ENCODE measurements at places on chromosomes 12 and 14.

GRCh38 chr14:95314609-95315008, 5.1 kb downstream of the CLMN start:
- DNase-seq = no peak

GRCh38 chr12:47551426-47551851, 154.4 kb downstream of the RPAP3 start:
- no peak for DNase-seq

DNA sequence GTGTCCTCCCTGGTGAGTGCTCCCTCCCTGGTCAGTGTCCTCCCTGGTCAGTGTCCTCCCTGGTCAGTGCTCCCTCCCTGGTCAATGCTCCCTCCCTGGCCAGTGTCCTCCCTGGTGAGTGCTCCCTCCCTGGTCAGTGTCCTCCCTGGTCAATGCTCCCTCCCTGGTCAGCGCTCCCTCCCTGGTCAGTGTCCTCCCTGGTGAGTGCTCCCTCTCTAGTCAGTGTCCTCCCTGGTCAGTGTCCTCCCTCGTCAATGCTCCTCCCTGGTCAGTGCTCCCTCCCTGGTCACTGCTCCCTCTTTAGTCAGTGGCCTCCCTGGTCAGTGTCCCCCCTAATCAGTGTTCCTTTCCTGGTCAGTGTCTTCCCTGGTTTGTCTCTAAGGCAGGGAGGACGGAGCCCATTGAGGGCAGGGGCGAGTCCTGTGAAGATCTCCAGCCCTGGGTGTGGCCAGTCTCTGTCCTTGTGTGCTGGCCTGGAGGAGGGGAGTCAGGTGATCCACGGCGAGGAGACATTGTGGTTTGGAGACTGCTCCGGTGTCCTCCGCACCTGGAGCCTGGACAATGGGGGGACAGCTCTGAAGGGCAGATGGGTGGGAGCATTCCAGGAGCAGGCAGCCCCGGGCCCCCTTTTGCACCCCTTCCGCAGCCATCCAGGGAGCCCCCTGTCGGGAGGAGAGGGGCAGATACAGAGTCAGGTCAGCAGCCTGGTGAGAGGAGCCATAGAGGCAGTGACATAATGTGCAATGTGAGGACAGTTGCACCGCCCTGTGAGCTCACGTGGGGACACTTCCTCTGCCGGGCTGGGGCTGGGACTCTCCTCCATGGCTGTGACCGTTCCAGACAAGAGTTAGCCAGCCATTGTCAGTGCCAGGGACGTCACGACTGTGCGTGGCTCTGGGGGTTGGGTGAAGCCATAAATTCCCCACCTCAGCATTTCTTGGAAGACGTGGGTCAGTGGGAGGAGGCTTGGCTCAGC, 93.4 kb downstream of the ADGRD1 start:
- DNase-seq = no peak

DNA sequence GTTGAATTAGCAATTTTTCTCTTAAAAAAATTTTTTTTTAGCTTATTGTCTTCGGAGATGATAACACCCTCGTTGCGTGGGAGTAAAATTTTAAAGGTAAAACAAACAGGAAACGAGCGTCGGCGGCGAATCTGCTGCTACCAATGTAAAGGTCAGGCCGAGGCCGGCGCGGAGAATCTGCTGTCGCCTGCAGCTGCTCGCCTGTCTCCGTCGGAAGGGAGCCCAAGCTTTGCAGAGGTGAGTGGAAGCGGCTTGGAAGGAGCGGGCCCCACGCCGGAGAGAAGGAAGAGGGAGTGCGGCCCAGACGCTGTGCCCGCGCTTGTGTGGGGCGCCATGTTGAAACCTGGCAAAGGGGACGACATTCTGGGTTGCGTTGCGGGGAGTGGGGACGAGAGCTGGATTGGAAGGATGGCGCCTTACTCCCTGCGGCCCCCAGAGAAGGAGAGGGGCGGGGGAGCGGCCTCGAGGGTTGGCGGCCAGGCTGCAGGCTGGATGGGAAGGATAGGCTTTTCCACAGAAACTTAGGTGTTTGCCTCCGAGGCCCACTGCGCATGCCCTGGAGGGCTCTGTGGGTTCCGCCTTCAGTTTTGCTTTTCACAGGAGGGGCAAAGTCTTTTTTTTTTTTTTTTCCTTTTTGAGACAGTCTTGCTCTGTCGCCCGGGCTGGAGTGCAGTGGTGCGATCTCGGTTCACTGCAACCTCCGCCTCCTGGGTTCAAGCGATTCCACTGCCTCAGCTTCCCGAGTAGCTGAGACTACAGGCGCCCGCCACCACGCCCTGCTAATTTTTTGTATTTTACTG, at the start of gene SNRNP35:
Gene SNRNP35 (plus strand): TSS at position 160 of the 800 bp plus-strand sequence. CDS start 7,402 bp downstream, outside the sequence.
- DNase-seq = peak; percentile 90

- DNase-seq = no peak
Observed at GRCh38 chr14:99573436-99574098, 30.4 kb downstream of the CCDC85C start.

DNA sequence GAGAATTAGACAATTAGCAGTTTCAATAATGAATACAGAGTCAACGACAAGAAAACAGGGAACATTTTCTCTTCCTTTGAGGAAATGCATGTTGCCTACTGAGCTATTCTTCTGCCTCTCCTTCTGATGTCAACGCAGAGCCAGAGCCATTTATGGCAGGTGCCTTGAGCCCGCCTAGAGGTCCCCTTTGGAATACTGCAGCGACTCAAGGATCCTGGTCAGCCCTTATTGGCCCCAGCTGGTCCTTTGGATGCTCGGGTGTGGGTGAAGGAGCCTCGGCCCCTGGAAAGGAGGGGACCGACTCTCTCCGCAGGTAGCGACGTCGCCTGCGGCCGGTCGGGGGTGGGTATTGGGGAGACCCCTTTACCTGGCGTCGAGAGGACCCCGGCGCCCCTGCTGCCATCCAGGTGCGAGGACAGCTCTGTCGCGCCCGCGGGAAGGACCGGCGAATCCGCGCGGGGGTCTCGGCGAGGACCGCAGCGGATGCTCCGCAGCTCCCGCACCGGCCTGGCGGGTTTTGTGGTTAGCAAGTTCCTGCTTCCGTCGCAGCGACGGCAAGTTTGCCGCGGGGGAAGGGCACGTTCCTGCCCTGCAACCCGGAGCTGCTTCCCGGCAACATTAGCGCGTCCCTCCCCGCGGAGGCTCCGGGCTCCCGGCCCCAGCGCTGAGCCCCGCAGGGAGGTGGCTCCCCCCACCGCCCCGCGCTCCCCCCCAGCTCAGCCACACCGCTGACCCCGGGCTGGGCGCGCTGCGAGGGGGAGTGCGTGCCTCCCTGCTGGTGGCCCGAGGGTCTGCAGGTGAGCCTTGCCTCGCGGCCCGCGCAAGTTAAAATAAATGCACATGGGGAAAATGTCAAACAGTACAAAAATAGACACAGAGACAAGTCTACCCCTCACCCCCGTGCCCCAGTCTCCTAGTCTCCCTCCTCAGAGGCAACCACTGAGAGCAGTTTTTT, at the start of gene MANSC1:
Gene MANSC1 (minus strand): TSS at position 532 of the 955 bp plus-strand sequence. CDS start 6,928 bp downstream, outside the sequence.
- DNase-seq = peak; percentile 23

- DNase-seq = no peak
Observed at GRCh38 chr12:103841690-103842584, 903 bp upstream of the NT5DC3 start.

DNA sequence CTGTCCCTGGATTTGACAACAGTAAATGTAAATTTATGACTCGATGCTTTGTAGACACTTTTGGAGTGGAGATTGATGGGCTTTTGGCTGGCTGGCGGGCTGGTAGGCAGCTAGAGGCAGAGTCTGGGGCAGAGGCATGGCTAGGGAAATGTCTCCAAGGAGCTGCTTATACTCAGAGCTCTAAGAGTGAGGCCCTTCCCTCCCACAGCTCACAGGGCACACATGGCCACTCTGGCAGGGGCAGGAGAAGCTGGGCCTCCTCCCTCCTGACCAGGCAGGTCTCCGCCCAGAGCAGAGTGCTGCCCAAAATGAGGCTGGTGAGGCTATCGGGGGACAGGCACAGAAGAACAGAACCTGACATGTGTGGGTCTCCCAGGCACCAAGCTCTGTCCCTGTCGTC, 67.5 kb downstream of the GALNT16 start:
- DNase-seq = no peak

DNA sequence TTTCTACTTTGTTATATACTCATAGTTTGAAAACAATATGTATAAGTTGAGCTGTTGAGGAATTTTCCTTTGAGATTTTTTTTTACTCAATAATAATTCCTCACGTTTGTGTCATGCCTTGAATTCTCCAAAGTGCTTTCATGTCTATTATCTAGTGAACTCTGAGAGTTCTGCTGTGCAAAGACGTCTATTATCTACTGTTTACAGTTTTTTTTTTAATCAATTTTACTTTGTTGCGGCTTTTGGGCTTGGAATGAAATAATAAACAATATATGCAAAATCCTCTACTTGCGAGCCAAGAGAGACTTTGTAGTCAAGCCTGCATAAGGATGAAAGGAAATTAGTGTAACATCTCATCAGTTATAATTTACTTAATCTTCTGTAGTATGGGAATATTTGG, 107.2 kb upstream of the FRMD6 start:
- no peak for DNase-seq

DNA sequence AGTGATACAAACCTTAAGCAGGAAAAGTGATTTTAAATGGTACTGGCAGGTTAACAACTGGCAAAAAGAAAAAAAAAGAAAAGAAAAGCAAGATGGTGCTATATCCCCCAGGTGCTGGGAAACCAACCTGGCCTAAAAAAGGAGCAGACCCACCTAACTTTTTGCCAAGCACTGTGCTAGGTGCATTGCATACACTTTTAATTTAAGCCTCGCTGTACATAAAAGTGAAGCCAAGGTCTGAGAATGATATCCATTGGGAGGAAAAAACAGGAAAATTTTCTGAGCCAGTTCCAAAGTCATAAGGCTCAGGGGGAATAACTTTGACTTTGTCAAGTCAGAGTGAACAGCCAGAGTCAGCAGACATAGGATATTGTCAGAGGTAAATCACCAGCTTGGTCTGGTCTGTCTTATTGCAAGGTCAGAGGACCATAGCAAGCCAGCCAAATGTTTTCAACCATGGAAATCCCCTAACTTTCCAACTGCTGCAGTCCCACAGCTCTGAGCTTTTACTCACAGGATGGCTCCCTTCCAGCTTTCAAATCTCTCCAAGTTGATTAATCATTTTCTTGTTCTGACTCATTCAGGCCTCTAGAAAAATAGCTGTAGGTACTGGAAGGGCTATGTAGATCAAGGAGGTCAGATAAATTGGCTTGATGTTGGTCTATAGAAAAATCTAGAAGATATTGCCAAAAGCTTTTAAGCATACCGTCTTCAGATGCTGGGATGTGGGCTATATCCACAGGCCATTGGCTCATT, 412.9 kb downstream of the RAD51B start:
- DNase-seq = no peak

GRCh38 chr12:52257074-52257551, 17.3 kb upstream of the KRT86 start:
- no peak for DNase-seq

DNA sequence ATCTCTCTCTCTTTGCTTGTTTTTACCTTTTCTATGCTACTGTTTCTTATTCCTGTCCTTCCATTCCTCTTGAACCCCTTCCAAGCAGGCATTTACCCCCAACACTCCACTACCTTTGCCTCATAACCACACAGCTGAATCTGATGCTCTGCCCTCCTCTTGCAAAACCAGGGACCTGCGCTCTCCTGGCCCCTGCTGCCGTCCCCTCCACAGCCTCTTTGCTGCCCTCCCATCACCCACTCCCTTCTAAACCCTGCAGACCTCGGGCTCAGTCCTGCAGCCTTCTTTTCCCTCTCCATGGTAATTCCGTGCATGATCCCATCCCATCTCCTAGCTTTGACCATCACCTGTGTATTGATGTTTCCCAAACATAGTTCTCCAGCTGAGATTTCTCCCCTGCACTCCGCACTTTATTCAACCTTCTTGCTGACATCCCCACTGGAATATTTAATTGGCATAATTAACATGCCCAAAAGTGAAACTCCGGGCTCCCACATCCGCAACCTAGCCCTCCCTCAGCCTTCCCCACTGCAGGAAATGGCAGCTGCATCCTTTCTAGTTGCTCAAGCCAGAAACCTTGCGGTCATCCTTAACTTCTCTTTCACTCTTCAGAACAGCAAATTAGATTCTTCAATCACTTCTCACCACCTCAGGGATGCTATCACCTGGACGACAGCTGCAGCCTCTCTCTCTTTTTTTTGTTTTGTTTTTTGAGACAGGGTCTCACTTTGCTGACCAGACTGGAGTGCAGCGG, 16.0 kb downstream of the FIGNL2 start:
- no peak for DNase-seq

GRCh38 chr12:153080-153746, 60.7 kb downstream of the SLC6A12 start:
- peak; percentile 39 for DNase-seq

GRCh38 chr12:12979731-12980259, 20.3 kb downstream of the HEBP1 start:
- no peak for DNase-seq

- DNase-seq = no peak
Observed at GRCh38 chr14:32932302-32932913, 6.3 kb upstream of the NPAS3 start.

GRCh38 chr14:85565862-85566296, 35.9 kb downstream of the FLRT2 start:
- DNase-seq = no peak

GRCh38 chr12:2451025-2451424, 343.7 kb upstream of the FKBP4 start:
- no peak for DNase-seq

- no peak for DNase-seq
Observed at GRCh38 chr14:101456246-101457175, 104.8 kb upstream of the DIO3 start.

- no peak for DNase-seq
Observed at GRCh38 chr12:28793581-28794151, 355.4 kb upstream of the FAR2 start.

- no peak for DNase-seq
Observed at GRCh38 chr12:51000245-51000644, 25.9 kb downstream of the SLC11A2 start.

DNA sequence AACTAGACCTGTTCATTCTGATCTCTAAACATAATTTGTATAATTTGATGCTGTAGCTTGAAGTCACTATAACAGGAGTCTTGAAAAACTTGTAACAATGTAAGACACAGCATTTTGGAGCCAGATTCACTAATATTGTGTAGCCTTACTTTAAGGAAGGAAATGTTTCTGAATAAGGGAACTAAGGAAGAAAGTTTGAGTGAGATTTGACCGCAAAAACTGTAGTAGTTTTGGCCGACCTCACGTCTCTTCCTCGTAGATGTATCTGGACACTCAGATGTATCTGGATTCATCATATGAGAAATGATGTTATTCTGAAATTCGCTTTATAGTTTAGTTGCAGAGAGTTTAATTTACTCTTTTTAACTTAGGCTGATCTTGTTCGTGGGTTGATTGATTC, 13.9 kb upstream of the DNAH10 start:
- peak; percentile 29 for DNase-seq

GRCh38 chr14:102229739-102230092, 75.2 kb downstream of the MOK start:
- no peak for DNase-seq

GRCh38 chr14:102262929-102263462, 42.0 kb downstream of the MOK start:
- DNase-seq = no peak

DNA sequence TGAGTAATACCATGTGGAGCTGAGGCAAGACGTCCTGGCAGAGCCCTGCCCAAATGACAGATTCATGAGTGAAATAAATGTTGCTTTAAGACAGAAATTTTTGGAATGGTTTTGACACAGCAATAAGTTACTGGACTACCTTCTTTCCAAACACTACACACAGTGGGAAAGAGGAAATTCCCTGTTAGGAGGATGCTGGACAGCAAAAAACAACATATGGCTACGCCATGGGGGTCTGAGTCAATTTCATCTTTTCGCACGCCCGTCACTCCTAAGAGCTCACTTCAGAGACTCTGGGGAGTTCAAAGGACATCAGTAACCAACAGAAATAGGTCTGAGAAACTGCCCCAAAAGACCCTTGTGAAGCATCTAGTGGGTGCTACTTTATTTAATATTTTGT, 55.4 kb downstream of the TMEM132C start:
- DNase-seq = no peak
